T-helper 17 cell (primary cell): ENCODE measurements at places on chromosomes 4 and X. TPM values are rescaled to one million over a fixed set of nuclear protein-coding genes. Genes with fewer than 3 reads are reported as not detected.

SERTM2 gene
- total RNA-seq: not detected

DNA sequence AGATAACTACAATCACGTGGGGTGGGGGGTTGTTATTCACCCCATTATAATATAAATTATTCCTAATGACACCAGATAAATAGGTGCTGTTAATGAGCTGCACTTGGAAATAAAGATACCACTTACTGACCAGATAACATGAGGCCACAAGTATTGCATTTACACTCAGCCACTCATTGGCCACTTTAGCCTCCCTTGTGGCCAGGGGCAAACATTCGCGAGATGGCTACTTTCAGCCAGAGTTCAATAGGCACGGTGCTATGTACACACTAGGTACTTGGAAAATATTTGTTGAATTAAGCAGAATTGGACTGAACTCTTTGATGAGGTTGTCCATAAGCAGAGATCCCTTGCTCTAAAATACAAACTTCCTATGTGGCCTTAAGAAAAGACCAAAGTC, 713.7 kb upstream of the TENM3 start:
- no peak overlapping the region for H3K27ac ChIP-seq
- H3K36me3 ChIP-seq: no peaks in the 10 kb centered on the region
- no peaks in the 10 kb centered on the region for H3K4me1 ChIP-seq
- no peak overlapping the region for H3K4me3 ChIP-seq
- H3K27me3 ChIP-seq: no peaks in the 10 kb centered on the region

DNA sequence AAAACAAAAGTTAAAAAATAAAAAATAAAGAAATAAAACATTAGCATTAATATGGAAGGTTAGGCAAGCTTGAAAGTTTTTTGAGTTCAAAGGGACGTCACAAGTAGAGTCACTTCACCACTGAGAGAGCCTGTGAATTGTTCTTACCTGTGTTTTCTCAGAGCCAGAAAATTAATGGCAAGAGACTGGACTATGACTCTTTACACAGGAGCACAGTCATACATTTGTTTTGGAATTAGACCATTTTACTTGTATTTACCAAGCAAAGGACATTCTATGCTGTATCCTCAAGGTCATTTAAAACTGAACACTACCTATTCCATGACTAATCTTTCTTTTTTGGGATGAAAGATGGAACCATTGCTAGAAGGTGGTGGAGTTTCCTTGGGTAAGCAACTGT, 346.1 kb downstream of the FAM47B start:
- no peak overlapping the region for H3K27ac ChIP-seq
- no peaks in the 10 kb centered on the region for H3K27me3 ChIP-seq
- no peaks in the 10 kb centered on the region for H3K4me1 ChIP-seq
- H3K36me3 ChIP-seq: no peaks in the 10 kb centered on the region
- H3K4me3 ChIP-seq: no peak overlapping the region

GRCh38 chrX:39767446-39767845, 330.3 kb downstream of the BCOR start:
- no peaks in the 10 kb centered on the region for H3K27me3 ChIP-seq
- no peak overlapping the region for H3K27ac ChIP-seq
- H3K36me3 ChIP-seq: no peaks in the 10 kb centered on the region
- DNase-seq: no peak

GRCh38 chr4:22485737-22486136, 30.1 kb downstream of the ADGRA3 start:
- DNase-seq: no peak
- no peaks in the 10 kb centered on the region for H3K36me3 ChIP-seq
- H3K27me3 ChIP-seq: no peaks in the 10 kb centered on the region
- H3K4me3 ChIP-seq: no peak overlapping the region
- no peaks in the 10 kb centered on the region for H3K4me1 ChIP-seq

PPEF1 gene
- 0.39 TPM for total RNA-seq

USP51 gene
- 1.8 TPM for total RNA-seq

CABS1 gene
- not detected for total RNA-seq

CPLX1 gene
- total RNA-seq: 3.1 TPM

PNCK gene
- not detected for total RNA-seq

DNA sequence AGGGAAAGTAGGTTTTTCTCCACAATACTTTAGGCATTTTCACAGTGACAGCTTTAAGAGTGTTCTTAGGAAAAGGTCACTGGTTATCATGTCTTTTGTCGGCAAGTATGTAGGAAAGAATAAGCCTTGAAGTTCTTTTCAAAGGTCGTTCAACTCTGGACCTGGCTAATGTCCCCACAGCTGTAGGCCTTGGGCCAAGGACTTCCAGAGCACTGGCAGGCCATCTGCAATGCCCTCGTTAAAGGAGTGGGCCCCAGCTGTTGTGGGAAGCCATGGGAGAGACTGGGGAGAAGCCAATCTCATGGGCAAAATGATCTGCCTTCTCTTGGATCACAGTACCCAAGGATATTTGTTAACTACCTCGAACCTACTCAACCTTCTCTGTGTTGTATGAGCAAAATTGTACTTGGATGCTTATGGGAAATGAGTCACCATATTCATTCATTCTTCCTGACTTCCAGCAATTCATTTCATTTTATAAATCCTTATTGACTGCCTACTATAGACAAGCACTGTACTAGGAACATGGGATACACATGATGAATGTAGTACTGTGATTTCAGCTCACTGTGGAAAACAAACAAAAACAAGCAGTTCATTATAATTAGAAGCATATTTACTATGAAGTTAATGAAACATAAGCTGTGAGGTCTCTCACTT, 141.1 kb upstream of the KIT start:
- peaks cover 8% of the 10 kb centered on the region for H3K27me3 ChIP-seq
- no peak overlapping the region for H3K27ac ChIP-seq
- no peak for DNase-seq
- no peaks in the 10 kb centered on the region for H3K4me1 ChIP-seq

OTC gene
- total RNA-seq: not detected

GRCh38 chr4:145178740-145179280, 1.6 kb downstream of the OTUD4 start:
- no peak for DNase-seq
- H3K4me3 ChIP-seq: peak overlapping the region; percentile 94
- peaks cover 31% of the 10 kb centered on the region for H3K4me1 ChIP-seq
- peaks cover 3% of the 10 kb centered on the region for H3K36me3 ChIP-seq
- H3K27me3 ChIP-seq: no peaks in the 10 kb centered on the region
- H3K27ac ChIP-seq: peak overlapping the region; percentile 95

GRCh38 chrX:57772637-57773036, 92.6 kb upstream of the NLRP2B start:
- DNase-seq: no peak
- no peaks in the 10 kb centered on the region for H3K27me3 ChIP-seq
- no peak overlapping the region for H3K4me3 ChIP-seq
- H3K36me3 ChIP-seq: no peaks in the 10 kb centered on the region
- H3K4me1 ChIP-seq: no peaks in the 10 kb centered on the region

DNA sequence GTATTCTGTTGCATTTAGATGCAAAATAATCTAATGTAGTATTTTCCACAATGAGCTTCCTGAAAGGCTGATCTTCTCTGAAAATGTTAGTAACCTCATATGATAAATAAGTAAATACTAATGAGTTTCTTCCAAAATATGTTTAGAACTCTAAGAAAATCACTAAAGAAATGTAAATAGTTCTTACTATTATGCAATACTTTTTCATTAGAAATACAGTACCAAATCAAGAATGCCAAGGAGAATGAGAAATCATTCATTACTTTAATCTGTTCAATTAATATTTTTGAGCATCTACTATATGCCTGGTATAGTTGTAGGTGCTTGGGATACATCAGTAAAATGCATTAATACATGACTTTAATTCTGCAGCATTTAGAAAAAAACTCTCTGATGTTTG, 130.6 kb downstream of the IL1RAPL1 start:
- no peak for DNase-seq
- H3K4me3 ChIP-seq: no peak overlapping the region
- no peaks in the 10 kb centered on the region for H3K36me3 ChIP-seq
- H3K27ac ChIP-seq: no peak overlapping the region
- H3K4me1 ChIP-seq: no peaks in the 10 kb centered on the region
- no peaks in the 10 kb centered on the region for H3K27me3 ChIP-seq

DNA sequence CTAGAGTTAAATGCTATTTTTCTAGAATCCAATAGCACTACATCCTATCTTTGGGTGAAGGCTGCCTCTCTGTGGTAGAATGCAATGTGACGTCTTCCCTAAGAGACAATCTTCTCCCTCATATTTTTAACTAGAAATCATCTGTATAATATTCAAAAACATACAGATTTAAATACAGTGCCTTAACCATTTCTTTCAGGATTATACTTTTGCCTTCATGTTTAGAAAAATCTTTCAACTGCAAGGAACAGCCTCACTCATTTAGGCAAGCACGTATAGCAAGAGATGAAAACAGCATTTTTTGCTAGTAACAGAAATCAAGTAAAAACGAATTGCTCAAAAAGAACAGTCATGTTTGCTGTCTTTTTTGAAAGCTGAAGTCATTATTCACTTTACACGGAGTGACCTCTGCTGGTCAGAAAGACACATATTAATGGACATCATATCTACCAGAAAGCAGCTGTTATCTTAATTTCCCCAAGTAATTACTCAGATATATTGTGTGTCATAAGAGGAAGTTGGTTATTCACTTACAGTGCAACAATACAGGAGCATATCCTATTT, 422.3 kb downstream of the STPG2 start:
- no peaks in the 10 kb centered on the region for H3K27me3 ChIP-seq
- H3K4me1 ChIP-seq: no peaks in the 10 kb centered on the region
- no peaks in the 10 kb centered on the region for H3K36me3 ChIP-seq
- H3K4me3 ChIP-seq: no peak overlapping the region

DNA sequence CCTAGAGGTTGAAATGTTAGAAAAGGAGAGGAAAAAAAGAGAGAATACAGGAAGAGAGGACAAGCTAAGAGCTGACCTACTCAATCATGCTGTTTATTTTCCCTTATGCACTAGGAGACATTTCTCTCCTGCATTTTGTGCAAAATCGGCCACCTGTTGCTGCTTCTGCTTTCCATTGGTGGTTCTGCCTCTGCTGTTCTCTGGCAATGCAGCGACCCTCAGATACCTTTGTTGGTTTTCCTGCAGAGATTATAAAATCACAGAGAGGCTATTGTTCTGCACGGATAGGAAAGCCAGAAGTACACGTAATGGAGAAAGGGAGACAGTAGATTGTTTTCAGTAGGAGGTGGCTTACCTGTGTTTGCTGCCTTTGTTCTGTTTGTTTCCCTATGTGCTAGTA, 108.9 kb downstream of the UNC5C start:
- H3K36me3 ChIP-seq: no peaks in the 10 kb centered on the region
- H3K27me3 ChIP-seq: no peaks in the 10 kb centered on the region
- no peaks in the 10 kb centered on the region for H3K4me1 ChIP-seq

- H3K4me3 ChIP-seq: no peak overlapping the region
- H3K27ac ChIP-seq: no peak overlapping the region
- peaks cover 10% of the 10 kb centered on the region for H3K4me1 ChIP-seq
- H3K27me3 ChIP-seq: peaks cover 72% of the 10 kb centered on the region
Observed at GRCh38 chr4:54661169-54661568, 3.4 kb downstream of the KIT start.

DNA sequence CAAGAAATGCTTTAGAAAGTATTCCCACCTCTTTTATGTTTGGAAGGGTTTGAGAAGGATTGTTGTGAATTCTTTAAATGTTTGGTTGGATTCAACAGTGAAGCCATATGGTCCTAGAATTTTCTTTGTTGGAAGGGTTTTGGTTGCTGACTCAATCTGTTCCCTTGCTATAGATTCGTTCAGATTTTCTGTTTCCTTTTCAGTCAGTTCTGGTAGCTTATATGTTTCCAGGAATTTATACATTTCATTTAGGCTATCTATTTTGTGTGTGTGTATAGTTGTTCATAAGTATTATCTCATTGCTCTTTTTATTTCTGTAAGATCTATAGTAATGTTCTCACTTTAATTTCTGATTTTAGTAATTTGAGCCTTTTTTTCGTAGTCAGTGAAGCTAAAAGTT, 114.4 kb downstream of the MSN start:
- peaks cover 6% of the 10 kb centered on the region for H3K4me1 ChIP-seq
- no peak overlapping the region for H3K4me3 ChIP-seq
- no peaks in the 10 kb centered on the region for H3K27me3 ChIP-seq
- DNase-seq: no peak
- no peaks in the 10 kb centered on the region for H3K36me3 ChIP-seq
- no peak overlapping the region for H3K27ac ChIP-seq

- no peaks in the 10 kb centered on the region for H3K36me3 ChIP-seq
- DNase-seq: no peak
- no peaks in the 10 kb centered on the region for H3K4me1 ChIP-seq
- no peaks in the 10 kb centered on the region for H3K27me3 ChIP-seq
- no peak overlapping the region for H3K4me3 ChIP-seq
- no peak overlapping the region for H3K27ac ChIP-seq
Observed at GRCh38 chrX:150465881-150466775, 102.3 kb upstream of the MTM1 start.

DNA sequence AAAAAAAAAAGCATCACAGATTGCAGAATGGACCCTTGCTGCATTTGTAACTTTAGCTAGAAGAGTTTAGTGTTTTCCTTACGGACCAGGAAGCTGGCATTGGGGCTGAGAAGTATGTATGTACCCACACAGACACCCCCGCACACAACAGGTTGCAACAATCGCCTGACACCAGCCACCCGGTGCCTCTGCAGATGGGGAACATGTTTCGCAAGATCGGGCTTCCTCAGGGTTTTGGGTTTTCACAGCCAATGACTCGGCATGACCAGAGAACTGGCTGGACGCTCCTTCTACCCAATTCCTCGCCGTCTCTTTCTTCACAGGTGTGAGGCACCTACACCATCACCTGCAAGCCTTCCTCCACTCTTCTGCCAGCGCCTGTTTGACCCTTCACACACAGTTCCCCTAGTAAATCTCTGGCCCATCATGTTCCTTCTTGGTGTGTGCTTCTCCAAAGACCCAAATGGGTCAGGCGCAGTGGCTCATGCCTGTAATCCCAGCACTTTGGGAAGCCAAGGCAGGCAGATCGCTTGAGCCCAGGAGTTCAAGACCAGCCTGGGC, 70.4 kb downstream of the DHRSX start:
- no peaks in the 10 kb centered on the region for H3K27me3 ChIP-seq
- no peak overlapping the region for H3K4me3 ChIP-seq
- peak overlapping the region; percentile 32 for H3K27ac ChIP-seq
- DNase-seq: no peak
- H3K4me1 ChIP-seq: peaks cover 10% of the 10 kb centered on the region

DNA sequence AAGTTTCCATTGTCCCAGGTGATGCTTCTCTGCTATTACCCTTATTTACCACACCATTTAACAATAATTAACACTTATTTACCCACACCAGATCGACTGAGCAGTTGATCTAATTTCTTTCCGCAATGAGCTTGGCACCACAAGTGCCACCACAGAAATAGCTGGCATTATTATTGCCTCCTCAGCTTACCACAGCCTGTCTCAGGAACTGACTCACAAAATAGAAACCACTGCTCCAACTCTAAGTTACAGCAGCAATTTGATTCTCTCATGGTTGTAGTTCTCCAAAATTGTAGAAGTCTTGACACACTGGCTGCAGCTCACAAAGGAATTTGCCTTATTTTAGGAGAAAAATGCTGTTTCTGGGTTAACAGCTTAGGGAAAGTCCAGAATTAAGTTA, 22.5 kb downstream of the ZNF721 start:
- H3K4me1 ChIP-seq: peaks cover 12% of the 10 kb centered on the region
- no peak overlapping the region for H3K4me3 ChIP-seq
- no peaks in the 10 kb centered on the region for H3K36me3 ChIP-seq
- H3K27ac ChIP-seq: no peak overlapping the region

DNA sequence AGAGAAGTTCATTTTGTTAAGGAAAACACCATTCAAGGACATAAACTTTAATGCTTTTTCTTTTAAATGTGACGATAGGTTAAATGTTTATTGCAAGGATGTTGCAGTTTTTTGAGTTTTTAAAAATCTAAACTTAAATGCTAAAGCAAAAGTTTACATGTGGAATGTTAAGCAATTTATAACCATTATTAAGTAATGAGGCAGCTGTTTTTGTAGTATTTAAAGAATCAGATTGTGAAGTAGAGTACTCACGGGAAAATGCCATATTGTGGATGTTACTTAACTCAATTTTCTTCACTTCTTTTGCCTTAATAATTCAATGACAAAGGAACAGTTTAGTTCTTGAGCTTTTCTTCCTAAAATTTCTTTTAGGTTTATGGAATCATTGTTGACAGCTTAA, 43.5 kb downstream of the UBE2K start:
- H3K27ac ChIP-seq: no peak overlapping the region
- no peaks in the 10 kb centered on the region for H3K36me3 ChIP-seq
